CD4-positive, alpha-beta T cell treated with Interleukin-6 for 4 hours (primary cell): ENCODE measurements at places on chromosomes 4 and X.

DNA sequence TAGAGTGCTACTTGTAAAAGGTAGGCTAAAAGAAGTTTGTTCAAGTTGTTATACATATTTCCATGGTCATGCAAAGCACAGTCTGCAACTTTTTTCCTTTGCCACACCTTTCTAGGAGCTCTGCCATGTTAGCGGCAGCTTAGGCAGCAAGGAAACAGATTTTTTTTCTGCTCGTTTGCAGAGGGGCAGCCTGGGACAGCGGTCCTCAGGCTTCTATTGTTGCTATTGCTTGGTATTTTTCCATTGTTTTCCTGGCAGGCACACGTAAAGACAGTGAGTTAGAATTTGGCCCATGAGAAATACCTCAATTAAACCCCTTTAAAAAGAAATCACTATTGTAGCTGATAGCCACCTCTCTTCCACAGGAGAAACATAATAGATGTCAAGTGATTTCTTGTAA lies 391.4 kb downstream of the SH2D1A start:
- no peak for DNase-seq

DNA sequence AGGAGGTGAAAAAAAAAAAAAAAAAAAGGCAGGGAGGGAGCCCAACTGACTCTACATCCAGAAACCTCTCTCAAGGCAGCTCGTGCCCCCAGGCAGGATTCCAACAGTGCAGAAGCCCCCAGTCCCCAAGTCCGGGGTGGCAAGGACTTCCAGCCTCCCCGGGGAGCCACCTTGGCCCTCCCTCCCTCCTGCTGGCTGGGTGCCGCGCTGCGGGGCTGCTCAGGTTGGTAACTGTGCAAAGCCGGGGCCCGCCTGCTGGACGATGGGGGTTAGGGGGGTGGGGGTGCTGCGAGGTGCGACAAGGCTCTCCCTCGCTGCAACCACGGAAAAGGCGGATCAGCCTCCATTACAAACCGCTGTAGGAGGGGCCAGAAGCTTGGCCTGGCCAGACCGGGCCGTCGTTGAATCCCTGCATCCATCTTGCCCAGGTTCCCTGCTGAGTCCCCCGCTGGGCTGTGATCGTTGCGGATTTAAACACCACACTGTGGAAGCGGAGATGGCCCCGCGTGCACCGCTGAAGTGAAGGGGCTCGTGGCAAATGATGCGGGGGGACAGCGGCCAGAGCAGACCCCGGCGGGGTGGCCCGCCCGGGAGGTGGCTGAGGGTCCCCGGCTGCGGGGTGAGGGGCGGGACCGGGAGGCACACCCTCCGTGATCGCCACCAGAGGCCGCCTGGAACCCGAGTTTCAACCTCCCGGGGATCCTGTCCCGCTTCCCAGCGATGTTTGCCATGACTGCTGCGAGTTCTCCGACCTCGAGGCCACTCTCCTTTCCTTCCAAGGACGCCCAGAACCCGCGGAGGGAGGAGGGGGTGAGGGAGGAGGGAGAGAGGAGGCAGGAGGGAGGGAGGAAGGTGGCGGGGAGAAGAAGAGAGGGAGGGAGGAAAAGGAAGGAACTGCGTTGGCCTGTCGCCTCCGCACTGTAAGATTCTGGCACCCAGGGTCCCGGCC lies 58.0 kb upstream of the DDX3X start:
- DNase-seq = peak; percentile 77

DNA sequence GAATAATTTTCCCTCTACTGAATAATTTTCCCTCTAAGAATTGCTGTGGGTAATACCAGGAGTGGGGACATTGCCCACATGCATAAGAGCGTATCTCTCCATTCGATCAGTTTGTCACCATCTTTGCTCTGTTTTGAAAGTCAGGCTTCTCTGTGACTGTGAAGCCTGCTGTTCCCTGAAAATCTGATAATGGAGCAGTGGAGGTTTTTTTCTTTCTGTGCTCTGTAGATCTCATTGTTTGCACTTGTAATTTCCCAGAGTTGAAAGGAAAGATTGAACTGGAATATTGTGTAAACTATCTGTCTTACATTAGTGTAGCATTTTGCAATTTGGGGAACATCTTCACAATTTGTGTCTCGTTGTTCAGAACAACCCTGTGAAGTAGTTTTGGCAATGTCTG lies 4.3 kb downstream of the ZXDB start:
- no peak for DNase-seq

GRCh38 chr4:24044610-24045589 lies 155.1 kb upstream of the PPARGC1A start:
- no peak for DNase-seq

- DNase-seq = no peak
Observed at GRCh38 chr4:140238351-140239056, 84.5 kb upstream of the MAML3 start.

- no peak for DNase-seq
Observed at GRCh38 chr4:25588206-25588605, 67.4 kb upstream of the SLC34A2 start.

DNA sequence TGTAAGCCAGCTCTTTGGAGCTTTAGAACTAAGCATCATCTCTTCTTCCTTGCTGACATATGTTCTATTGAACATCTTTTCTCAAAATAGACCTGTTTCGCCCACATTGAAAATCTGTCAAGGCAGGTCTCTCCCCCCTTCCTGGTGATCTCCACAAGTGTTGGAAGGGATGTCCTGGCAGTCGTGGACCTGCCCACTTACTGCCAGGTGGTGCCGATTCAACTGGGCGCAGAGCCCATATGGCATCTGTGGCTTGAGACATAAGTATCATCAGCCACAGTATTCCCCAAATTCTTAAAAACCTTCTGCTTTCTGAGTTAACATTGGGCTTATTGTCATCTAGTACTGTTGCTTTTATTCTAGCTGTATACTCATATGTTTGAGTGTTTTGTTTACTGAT lies 969.3 kb upstream of the FTHL17 start:
- no peak for DNase-seq

GRCh38 chr4:110467400-110467799 lies 8.6 kb upstream of the ENPEP start:
- DNase-seq = no peak

GRCh38 chr4:127856813-127857447 lies 23.8 kb upstream of the PLK4 start:
- DNase-seq = no peak
